Activated T-helper 1 cell treated with anti-CD3 and anti-CD28 coated beads, Interleukin-2, amount 50 U/mL, for 16 hours (primary cell): ENCODE measurements at places on chromosomes 7 and 10.

DNA sequence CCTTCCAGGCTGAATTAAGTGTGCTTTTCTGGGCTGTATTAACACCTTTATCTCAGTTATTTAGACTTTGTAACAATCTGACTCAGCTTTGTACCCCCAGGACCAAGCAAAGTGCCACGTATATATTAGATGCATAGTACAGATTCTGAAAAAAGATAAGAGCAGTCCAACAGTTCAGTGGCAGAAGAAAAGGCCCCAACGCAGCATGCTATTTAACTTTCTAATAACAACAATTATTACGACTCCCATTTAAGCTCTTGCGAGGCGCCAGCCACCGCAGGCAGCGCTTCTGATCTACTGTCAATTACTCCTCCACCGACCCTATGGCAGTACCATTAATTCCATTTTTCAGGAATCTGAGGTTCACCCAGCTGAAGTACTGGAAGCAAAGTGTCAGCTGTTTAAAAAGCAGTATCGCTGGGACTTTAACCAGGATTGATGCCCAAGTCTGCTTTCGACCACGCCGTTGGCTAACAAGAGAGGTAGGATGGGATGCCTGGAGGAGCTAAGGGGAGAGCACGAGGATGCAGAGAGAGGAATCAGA is 638 bp downstream of the LIPA start:
- no peak for DNase-seq

DNA sequence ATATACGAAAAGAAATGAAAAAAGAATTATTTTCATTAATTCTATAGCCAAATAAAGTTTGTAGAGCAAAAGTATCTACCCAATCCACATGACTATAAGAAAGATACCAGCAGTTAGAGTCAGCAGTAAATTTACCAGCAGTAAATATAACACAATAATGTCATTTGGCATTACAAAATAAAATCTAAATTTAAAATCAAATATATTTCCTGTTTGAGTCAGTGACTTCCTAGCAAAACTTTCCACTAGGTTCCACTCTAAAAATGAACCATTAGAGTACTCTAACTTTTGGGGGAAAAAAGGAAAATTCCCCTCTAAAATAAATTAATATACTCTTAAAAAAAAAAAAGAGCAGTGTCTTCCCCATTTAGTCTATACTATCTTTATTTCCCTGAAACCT is 144.8 kb downstream of the CPEB3 start:
- no peak for DNase-seq

- DNase-seq: no peak
Observed at GRCh38 chr7:23687011-23687410, 7.0 kb downstream of the FAM221A start.

- no peak for DNase-seq
Observed at GRCh38 chr7:14125998-14126397, 136.5 kb upstream of the ETV1 start.

DNA sequence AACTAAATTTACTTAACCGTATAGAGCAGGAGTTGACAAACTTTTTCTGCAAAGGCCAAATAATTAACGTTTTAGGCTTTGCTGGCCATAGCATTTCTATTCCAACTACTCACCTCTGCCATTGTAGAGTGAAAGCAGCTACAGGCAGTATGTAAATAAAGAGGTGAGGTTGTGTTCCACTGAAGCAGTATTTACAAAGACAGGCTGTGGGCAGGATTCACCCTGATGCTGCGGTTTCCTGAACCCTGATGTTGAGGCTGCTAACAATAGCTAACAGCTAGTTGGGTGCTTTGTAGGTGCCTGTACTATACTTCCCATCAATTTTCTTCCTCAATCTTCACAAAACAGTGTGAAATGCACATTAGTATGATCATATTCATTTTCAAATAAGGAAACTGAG is 47.0 kb upstream of the LAMB1 start:
- DNase-seq: no peak

DNA sequence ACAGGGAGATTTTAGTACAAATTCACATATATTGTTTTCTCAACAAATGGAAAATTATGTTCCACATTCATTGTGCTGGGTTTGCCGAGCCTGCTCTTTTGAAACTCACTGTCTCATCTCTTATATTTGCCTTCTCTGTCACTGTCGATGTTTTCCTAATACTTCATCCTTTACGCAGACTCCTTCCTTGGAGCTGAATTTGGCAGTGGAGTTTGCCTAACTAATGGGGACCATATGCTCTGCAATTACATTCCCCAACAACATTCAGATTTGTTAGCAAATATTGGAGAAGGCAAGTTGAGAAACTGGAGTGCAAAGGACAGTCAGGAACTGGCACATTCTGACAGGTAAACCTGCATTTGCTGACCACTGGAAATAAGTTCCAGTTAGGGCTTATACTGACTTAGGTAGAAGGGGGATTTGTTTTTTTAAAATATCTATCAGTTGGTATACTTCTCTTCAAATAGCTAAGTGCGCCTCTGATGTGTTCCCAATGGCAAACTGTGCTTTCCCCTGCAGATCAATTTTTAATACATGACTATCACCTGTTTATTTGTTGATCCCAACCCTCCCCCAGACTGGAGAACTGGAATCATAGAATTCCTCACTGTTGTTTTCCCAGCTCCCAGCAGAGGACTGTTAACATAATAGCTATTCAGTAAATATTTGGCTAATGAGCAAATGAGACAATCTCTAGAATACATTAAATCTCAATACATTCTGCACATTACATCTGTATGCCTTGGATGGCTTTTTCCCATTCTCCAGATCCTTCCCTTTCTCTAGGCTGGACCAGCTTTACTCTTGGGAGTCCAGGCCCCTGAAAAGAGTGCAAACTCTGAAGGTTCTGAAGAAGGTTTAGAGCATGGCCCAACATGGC is 769.3 kb downstream of the KCNMA1 start:
- no peak for DNase-seq

DNA sequence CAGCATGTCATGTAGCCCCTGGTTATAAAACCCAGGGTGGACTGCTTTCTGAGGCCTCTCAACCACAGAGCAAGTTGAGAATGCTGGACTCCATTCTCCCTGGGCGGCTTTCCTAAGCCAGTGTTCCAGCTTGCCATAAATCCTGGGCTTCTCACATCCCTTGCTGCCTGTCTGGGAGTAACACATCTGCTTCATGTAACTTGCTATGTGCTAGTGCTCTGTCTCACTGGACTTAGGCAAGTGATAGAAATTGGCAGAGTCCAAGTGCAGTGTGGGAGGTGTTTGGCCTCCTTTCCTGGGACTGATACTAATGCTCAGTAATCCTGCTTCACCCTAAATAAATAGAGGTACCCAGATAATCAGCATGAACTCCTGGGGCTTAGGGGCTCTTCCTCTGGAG is 277.1 kb upstream of the POM121L12 start:
- DNase-seq: no peak

DNA sequence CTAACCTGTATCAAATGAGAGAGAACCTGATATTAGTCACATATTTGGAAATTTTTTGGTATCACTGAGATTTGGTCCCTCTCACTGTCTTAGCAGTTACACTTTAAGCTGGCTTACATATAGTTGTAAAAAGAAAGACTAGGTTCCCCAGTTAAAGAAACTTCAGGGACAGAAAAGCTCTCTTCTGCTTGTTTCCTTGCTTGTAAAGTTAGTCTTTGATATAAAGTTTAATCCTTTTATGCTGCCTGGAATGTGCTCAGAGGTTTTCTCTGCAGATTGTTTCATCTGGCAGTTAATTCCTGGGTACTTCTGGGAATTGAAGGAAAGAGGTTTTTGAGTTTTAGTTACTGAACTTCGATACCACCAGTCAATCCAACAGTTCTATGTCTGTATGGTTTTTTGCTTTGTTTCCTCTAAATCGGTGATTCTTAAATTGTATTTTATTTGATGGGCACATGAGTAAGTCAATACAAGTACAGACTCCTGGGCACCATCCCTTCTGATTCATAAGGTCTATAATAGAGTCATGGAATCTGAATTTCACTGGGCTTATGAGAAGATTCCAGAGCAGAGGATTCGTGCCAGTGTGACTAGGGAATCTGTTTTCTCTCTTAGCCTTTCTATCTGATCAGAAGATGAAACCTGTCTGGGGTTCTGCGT is 1080.9 kb upstream of the C7orf33 start:
- no peak for DNase-seq

DNA sequence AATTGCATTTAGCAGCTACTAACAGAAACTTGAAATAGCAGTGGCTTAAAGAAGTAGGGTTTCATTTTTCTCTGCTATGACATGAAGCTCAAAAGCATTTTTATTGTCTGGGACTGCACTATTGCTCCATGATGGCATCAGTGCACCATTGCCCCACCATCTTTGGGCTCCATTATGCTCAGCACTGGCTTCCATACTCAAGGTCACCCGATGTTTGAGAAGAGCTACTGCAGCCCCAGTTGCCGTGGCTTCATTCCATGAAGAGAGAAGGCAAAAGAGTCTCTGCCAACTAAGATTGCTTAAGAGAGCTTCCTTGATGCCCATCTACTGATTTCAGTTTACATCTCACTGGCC is 192.2 kb upstream of the LRGUK start:
- no peak for DNase-seq

DNA sequence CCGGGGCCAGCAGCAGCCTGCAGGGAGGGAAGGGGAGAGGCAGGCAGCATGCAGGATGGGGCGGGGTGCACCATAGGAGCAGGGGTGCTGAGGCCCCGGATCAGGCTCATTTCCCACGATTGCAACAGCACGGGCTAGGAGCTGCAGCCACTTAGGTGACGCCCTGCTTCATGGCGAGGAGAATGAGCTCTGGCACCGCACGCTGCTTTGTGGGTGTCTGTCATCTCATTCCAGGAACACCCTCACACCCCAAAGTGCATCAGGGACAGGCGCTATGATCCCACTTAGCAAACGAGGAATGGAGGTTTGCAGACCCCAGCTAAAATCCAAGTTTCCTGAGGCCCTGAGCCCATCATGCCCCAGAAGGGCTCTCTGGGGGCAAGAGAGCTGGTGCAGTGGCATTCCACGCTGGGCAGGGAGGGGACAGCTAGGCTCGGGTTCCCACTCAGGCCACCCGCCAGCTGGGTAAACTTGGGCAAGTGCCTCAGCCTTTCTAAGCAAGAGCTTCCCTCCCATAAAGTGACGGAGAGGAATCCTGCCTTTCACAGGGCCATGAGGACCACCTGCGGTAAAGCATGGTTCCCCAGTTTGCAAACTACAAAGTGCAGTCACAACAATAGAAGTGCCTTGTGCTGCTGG is 9.3 kb downstream of the KCNH2 start:
- DNase-seq: no peak

- no peak for DNase-seq
Observed at GRCh38 chr10:78553792-78554191, 515.0 kb upstream of the ZMIZ1 start.
